Renal pelvis (tissue), 12 donors: ENCODE measurements at places on chromosomes 6 and 20. TPM values are rescaled to one million over a fixed set of nuclear protein-coding genes. Genes with fewer than 3 reads are reported as not detected.

ELOVL2 gene
- polyA plus RNA-seq, result 9.0 TPM

IL20RA gene
- polyA plus RNA-seq, result 1.6 TPM

BHLHE23 gene
- 0.07 TPM for polyA plus RNA-seq

C6orf120 gene
- polyA plus RNA-seq, result 42.8 TPM

DSTN gene
- polyA plus RNA-seq, result 354 TPM

AARS2 gene
- polyA plus RNA-seq, result 19.5 TPM

GTSF1L gene
- not detected for polyA plus RNA-seq

RBPJL gene
- not detected for polyA plus RNA-seq

GGT7 gene
- polyA plus RNA-seq, result 35.5 TPM

MAS1 gene
- polyA plus RNA-seq, result 0.03 TPM

PPIL6 gene
- polyA plus RNA-seq, result 14.9 TPM

HLA-F gene
- polyA plus RNA-seq, result 4.6 TPM
